ENCODE measurements at places on chromosomes 12 and 14.
A peak's percentile ranks its signal among the peaks of the same experiment; 100 is the strongest.

GRCh38 chr12:106205208-106206069, 42.4 kb downstream of the CKAP4 start:
- DNase-seq: no peak

- DNase-seq: no peak
These were observed 66.9 kb upstream of the TBX3 start for GRCh38 chr12:114750917-114751316.

- DNase-seq: peak; percentile 32
These were observed 412.4 kb downstream of the PCNX1 start for GRCh38 chr14:71319666-71320065.

GRCh38 chr14:60245380-60246177, 3.4 kb upstream of the PPM1A start:
- no peak for DNase-seq

GRCh38 chr12:107736914-107737313, 24.0 kb downstream of the PRDM4 start:
- DNase-seq: no peak

- DNase-seq: no peak
These were observed 214.4 kb upstream of the ALG10B start for GRCh38 chr12:38102197-38102596.

DNA sequence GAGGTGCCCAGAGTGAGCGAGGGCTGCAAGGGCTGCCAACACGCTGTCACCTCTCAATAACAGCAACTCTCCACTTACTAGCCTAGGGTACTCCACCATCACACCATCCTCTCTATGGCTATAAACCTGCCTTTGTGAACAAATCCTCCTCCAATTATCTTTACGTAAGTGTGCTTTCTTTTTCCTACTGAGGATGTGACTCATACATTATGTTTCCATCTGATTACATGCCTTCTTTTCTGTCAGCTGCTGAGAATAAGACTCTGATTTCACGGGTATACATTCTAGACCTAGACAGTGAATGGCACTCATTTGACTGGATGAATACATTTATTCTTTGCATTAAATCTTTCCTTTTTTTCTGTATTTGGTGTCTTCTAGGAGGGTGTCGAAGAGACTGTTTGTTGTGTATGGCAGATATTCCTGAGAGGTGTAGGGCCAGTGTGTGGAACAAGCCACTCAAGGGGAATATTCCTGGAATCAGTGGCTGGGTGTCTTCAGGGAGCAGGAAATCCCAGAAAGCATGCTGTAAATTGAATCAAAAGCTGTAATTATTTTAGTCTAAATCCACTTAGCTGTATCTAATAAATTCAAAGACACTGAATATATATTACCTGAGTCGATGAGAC, 327.3 kb upstream of the TMTC1 start:
- DNase-seq: peak; percentile 21

GRCh38 chr12:18146363-18146762, 56.4 kb upstream of the RERGL start:
- DNase-seq: no peak

DNA sequence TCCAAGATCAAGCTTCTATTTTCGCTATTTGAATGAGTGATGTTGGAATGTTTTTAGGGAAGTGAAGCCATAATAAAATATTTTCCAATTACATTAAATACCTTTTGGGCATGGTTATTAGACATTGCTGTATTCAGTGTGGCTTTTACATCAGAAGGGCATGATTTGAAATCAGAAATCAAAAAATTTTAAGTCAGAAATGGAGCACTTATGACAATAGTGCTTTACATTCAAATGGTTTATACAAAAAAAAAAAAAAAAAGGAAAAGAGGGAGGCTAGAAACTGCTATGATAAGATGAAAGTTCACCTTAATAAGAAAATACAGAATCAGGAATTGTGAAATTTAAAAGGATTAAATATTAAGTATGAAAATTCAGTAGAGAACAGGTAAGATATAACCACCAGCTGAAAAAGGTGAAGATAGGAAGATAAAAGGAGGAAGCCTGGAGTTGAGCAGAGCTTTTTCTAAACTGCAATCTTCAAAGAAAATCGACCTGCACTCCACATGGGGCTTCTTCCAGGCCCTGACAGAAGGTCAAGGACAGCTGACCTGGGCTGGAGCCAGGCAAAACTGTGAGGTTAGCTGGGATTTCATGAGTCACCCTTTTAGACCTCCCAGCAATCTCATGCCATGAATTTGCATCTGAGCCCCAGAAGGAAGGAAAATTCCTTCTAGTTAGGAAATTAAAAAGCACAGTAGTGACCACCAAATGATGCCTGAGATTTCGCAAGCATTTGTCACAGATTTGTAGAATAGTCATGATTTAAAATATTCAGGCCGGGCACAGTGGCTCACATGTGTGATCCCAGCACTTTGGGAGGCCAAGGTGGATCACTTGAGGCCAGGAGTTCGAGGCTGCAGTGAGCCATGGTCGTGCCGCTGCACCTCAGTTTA, 23.4 kb upstream of the BMP4 start:
- DNase-seq: peak; percentile 94

DNA sequence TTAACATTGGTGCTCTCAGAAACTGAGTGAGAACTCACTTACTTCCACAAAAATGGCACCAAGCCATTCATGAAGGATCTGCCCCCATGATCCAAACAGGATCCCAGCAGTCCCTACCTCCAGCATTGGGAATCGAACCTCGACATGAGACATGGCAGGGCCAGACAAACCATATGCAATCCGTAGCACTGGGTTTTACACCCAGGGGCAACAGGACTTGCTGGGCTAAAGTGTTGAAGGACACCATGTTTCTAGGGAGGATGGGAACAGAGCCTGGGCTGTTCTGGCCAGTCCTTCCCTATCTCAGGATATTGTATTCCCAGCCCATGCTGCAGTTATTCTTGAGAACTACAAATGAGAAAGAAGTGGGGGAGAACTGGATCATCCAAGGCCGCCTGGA, 36.6 kb downstream of the SERPINA3 start:
- DNase-seq: no peak

DNA sequence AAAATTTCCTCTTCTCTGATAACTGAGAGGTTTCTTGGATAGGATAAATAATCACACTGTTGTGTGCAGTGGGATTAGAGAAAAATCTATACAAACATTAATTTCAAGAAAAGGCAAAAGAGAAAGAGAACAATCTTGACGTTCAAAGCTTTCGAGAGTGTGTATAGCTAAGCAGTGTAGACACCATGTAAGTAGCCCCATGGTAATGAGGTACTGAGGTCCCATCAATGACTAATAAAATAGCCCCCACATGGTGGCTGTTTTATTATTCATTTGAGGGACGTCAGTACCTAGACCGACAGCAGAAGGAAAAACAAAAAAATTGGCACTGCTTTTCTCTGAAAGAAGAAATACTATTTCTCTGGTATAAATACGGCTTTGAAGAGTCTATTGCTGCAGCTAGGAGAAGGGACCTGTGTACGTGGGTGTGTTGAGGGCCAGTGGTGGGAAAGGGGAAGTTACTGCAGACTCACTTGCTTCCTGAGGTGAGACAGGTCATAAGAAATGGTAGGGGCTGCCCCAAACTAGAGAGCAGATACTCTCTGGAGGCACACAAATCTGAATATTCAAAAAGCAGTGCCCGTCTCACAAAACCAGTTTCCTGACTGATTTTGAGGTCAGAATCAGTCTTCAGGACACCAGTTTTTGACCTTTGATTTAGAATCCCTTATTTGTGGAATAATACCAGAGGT, 339.8 kb downstream of the EMP1 start:
- DNase-seq: no peak

DNA sequence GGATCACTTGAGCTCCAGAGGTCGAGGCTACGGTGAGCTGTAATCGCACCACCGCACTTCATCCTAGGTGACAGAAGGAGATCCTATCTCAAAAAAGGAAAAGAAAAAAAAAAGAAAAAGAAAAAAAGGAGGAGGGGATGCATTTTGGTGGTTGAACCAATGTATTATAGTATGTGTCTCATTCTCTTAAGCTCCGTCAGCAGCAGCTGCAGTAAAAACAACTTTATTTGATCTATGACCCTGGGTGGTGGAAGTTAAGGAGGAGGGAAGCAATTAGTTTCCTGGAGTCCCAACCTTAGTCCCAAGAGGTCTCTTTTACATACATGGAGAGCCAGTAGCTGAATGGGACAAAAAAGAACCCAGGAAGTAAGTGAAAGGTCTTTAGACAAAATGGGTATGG, 26.8 kb upstream of the APOF start:
- DNase-seq: no peak

DNA sequence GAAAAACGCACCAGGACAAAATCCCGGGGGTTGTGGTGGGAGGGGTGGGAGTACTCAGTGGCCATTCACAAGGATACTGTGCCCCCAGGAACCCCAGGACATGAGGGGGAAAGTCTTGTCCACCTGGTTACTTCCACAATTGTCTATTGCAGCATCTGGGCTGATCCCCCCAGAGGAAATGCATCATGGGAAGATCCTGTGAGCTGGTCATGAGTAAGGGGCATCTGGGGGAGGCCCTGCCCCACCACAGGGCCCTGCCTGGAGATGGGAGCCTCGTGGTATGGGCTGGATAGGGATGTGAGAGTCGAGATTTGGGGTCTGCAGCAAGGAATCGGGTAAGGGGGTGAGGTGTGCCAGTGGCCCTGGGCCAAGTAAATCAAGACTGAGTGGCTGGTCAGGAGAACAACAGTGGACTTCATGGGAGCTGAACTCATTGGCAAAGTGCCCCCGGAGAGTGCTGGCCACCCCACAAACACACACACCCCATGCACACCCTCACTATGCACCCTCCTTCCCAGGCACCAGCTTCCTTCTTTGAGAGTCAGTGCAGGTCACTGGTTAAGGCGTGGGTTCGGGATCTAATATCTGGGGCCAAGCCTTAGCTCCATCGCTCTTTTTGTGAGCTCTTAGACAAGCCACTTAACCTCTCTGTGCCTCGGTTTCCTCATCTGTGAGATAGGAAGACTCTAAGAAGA, 3.0 kb upstream of the SERPINA1 start:
- no peak for DNase-seq

GRCh38 chr14:30272848-30273832, 285.8 kb upstream of the G2E3 start:
- DNase-seq: no peak

- DNase-seq: no peak
These were observed 62.6 kb downstream of the SPPL3 start for GRCh38 chr12:120841525-120841924.

- no peak for DNase-seq
These were observed 238.1 kb upstream of the CRY1 start for GRCh38 chr12:107331471-107331870.
